ENCODE measurements at places on chromosomes 7 and 10.

- DNase-seq = no peak
Measured at GRCh38 chr7:99694201-99694911, 14.6 kb upstream of the CYP3A5 start.

- DNase-seq = no peak
Measured at GRCh38 chr7:25678215-25678614, 449.9 kb upstream of the NPVF start.

DNA sequence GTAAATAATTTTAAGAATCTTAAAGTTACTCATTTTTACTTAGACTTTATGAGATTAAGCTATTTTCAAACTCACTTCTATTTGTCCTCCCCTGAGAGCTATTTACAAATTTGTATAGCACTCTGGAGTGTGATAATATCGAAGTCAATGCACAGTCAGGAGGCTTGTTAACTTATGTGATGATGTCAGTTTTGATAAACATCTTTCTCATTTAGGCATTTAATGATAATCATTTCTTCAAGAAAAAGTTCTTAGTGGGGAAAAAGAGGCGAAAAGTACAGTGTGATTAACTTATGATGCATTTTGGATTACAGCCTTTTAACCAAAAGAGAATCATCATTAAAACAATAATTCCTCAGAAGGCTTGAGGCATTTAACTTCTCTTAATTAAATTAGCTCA lies 468.6 kb downstream of the AUTS2 start:
- no peak for DNase-seq

DNA sequence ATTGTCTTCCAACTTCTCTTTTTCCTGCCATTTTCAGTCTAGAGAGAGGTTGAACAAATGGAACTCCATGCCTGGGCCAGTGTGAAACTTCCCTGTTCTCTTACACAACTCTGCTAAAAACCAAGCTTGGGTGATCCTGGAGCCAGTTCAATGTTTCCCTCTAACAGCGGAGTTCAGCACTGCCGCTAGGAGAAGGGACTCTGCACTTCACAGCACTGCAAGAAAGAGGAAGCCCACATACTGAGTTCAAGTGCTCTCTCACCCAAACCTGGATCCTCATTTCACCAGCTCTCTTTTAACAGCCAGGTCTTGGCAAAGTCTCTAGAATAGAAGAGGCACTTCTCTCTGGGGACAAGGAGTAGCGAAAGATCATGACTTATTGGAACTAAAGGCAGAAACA lies 18.8 kb downstream of the FOXI2 start:
- DNase-seq = no peak
